ENCODE measurements at places on chromosomes 7 and 10.
A peak's percentile ranks its signal among the peaks of the same experiment; 100 is the strongest.

DNA sequence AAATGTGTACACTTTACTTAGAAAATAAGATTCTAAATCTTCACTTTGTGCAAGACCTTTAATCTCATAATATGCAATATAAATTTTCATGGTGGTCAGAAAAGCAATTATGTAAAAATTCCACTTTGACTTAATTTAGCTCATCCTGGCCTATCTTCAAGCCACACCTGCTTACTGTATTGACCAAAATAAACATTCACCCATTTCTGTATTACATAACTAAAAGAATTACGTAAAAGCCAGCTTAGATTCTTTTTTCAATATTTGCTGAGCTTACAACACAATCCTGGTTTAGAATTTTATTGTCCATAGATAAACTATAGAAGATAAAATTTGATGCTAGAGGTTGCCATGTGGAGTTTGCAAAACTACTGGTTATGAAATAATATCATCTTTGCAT lies 172.9 kb upstream of the GRM3 start:
- no peak for DNase-seq

- peak; percentile 87 for DNase-seq
Measured at GRCh38 chr7:98810153-98810802, 59.5 kb downstream of the TMEM130 start.

DNA sequence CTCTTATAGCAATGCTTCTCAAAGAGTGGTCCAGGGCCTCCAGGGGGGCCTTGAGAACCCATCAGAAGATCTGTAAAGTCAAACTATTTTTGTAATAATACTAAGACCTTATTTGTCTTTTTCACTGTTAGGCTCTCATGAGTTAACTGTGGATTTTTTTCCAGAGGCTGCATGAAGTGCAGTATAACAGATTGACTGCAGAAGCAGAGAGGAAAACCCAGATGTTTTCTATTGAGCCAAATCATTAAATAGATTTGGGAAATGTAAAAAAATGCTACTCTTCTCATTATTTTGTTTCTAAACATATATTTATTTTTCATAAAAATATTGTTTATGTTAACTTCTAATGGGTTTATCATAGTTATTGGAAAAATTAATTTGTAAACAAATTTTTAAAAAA lies 589.0 kb upstream of the LRRTM3 start:
- no peak for DNase-seq

DNA sequence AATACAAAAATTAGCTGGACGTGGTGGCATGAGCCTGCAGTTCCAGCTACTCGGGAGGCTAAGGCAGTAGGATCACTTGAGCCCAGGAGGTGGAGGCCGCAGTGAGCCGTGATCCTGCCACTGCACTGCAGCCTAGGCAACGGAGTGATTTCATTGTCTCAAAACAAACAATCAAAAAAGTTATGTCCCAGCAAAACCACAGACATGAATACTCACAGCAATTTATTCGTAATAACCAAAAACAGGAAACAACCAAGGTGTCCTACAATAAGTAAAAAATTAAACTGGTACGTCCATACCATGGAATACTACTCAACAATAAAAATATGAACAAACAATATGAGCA lies 11.6 kb upstream of the CYTH3 start:
- no peak for DNase-seq

DNA sequence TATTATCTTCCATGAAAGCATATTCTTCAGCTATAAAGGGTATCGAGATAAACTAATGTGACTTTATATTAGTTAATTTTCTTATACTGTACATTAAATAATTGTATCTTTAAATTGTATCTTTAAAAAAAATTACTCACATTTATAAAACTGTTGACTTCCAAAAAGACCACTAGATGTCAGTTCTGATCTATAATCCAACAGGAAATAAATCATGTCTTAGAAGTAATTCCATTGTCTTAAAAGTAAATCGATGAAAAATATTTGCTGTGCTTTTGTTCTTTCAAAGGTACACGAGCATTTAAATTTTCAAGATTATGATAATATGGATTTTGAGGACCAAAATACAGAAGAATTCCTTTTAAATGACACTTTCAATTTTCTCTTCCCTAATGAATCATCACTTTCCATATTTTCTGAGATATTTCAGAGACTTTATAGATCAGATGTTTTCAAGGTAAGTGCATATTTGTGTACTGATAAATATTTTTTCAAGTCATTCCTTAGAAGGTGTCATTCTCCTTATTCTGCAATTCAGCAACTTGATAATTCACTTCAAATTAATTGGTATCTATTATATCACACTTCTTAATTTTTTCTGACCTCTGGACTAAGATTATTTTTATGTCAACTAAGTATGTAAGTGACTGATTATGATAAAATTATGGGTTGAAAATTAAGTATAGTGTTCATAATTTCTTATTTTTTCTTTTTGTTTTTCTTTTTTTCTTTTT lies 138.5 kb downstream of the CPED1 start:
- DNase-seq = no peak

- no peak for DNase-seq
Measured at GRCh38 chr10:71083716-71083975, 128.7 kb upstream of the UNC5B start.

GRCh38 chr7:54339073-54339472 lies 203.1 kb upstream of the VSTM2A start:
- DNase-seq = no peak

DNA sequence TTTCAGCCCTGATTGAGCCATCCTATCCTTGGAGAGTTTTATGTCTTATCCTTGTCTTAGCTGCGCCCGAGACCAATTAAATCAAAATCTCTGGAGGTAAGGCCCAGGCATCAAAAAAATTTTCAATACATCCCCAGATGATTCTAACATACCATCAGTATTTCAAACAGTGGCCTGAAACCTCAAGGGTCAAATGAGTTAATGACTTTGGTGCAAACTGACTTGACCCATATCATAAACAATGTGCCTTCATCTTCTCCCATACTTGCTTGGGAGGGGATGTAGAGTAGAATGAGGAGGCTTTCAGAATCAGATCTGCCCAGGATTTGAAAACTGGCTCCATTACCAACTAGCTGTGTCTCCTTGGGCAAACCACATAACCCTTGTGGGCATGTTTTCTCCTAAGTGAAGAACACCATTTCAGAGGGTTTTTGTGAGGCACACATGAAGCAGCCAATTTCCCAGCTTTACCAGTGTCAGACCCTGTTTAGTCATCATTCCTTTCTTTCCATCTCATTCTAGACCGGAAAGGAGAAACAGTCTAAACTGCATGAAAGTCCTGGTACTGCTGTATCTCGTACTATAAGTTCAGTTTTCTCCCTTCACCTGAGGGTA lies 35.7 kb upstream of the ATXN7L1 start:
- no peak for DNase-seq

DNA sequence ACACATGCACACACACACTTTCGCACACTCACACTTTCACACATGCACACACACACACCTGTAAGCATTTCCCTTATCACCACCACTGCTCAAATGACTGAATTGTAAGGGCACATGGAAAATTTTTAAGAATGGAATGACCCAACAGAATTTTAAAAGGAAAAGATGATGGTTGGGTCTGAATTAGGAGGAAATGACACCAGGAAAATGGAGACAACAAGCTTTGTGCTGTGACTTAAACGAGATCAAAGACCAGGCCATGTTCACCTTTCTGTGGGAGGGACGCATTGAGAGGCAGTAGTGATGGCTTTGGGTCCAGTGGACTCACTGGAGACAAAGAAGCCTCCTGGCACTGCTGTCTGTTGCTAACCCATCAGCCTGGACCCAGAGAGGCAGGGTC lies 16.7 kb upstream of the C10orf71 start:
- no peak for DNase-seq
